DND-41 (cell line): ENCODE measurements at places on chromosomes 12 and 14.

GRCh38 chr12:108686780-108687179, 44.5 kb downstream of the CORO1C start:
- H3K27me3 ChIP-seq, result no peaks in the 10 kb centered on the region
- no peak overlapping the region for H3K27ac ChIP-seq
- no peaks in the 10 kb centered on the region for H3K36me3 ChIP-seq
- no peak overlapping the region for H3K4me3 ChIP-seq
- peaks cover 38% of the 10 kb centered on the region for H3K4me1 ChIP-seq
- no peak for DNase-seq

- no peak for DNase-seq
- no peak overlapping the region for H3K27ac ChIP-seq
- no peaks in the 10 kb centered on the region for H3K4me1 ChIP-seq
- H3K4me3 ChIP-seq, result no peak overlapping the region
- no peaks in the 10 kb centered on the region for H3K27me3 ChIP-seq
- no peaks in the 10 kb centered on the region for H3K36me3 ChIP-seq
Measured at GRCh38 chr12:61896436-61896835, 363.8 kb upstream of the USP15 start.

DNA sequence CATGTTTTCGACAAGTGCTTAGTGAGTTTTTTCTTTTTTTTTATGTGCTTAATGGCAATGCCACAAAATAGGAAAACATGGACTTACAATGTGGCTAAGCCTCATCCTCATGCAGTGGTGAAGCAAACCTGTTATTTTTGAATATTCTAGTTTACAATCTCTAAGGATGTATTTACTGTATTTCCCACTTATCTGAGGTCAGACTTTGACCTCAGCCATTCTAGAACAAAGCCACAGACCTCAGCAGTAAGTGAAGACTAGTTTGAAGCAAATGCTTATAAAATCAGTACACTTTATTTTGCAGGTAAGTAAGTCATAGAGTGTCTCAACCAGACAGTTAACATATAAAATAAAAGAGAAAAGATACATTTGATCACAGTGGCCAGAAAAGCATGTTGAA, 130.1 kb downstream of the CCDC91 start:
- no peak overlapping the region for H3K4me3 ChIP-seq
- no peaks in the 10 kb centered on the region for H3K4me1 ChIP-seq
- no peak overlapping the region for H3K27ac ChIP-seq
- no peaks in the 10 kb centered on the region for H3K27me3 ChIP-seq

DNA sequence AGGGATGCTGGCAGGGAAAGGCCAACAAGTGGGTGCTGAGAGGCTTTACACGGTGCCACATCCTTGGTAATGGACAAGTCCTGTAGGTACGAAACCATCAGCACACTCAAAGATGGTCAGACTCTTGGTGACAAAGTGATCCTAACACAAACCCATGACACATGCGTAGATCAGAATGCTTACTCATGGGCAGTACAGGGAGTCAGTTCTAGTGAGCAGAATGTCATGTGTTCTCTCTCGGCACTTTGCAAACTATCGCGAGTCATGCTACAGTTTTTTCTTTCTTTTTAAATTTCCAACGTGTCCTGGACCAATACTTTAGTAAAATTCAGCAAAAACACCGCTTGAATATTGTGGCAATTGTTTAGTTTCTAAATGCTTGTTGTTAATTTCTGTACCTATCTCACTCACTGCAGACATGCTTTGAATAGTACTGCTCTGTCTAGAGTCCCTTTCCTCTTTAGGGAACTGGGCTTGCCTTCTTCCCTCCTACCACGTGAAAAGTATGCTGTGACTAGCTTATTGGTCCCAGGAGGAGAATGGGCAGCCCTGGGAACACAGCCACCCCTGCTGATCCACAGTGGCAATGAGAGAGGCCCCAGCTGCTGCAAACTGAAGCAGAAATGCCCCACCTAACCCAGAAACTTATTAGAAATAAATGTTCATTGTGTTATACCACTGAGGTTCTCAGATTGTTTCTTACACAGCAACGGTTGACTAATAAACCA, 62.4 kb downstream of the UBR7 start:
- H3K36me3 ChIP-seq, result peaks cover 9% of the 10 kb centered on the region; the same call in 1 of the 2 replicates
- no peak overlapping the region for H3K27ac ChIP-seq
- H3K4me1 ChIP-seq, result no peaks in the 10 kb centered on the region
- H3K27me3 ChIP-seq, result no peaks in the 10 kb centered on the region
- no peak overlapping the region for H3K4me3 ChIP-seq

DNA sequence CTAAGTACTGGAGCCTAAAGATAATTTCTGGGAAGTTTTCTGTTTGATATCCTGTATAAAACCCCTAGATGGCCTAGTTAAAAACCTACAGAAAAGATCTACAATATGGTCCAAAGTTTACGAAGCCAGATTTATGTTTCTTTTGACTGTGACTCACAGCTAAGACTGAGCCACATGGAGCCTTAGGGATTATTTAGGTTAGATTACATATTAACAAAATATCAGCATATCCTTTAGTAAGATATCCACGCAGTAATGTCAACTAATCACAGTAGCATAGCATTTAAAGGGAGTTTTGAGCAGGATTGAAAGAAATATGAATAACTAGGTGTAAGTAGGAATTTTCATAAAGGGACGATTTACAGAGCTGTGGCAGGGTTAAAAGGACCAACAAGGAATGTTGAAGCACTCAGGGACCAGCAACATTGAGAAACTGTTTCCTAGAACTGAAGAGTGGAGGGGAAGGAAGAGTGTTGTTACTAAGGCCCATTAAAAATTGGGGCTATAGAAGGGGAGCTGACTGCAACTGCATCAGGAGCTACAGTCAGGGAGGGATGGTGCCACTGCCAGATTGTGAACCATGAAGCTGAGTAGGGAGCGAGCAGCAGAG, 155.5 kb downstream of the DACT1 start:
- peaks cover 3% of the 10 kb centered on the region for H3K27me3 ChIP-seq
- DNase-seq, result no peak
- no peaks in the 10 kb centered on the region for H3K4me1 ChIP-seq
- no peaks in the 10 kb centered on the region for H3K36me3 ChIP-seq

- no peak overlapping the region for H3K27ac ChIP-seq
- peaks cover 4% of the 10 kb centered on the region for H3K27me3 ChIP-seq
- no peak overlapping the region for H3K4me3 ChIP-seq
- DNase-seq, result no peak
- no peaks in the 10 kb centered on the region for H3K36me3 ChIP-seq
Measured at GRCh38 chr14:94387051-94388026, 1.1 kb downstream of the SERPINA1 start.

- peaks cover 7% of the 10 kb centered on the region for H3K36me3 ChIP-seq
- peak overlapping the region; percentile 63 for H3K4me3 ChIP-seq
- peak overlapping the region; percentile 79 for H3K27ac ChIP-seq
- no peak for DNase-seq
- H3K4me1 ChIP-seq, result peaks cover 68% of the 10 kb centered on the region
Measured at GRCh38 chr12:43758247-43758727, 303 bp downstream of the PUS7L start.

DNA sequence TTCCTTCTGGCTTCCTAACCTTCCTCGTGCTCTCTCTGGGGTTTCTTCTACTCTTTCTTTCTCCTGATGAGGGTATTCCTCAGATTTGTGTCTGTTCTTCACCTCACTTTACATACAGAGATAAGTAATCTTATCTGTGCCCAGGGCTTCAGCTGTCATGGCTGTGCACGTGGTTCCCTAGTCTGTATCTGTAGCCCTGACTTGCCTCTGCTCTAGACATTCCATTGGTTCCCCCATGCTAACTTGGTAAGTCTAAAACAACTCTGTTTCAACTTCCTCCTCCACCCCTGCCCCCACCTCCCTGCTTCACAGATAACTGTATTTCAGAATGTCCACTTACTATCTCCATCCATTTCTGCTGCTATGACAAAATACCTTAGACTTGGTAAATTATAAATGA, 10.8 kb downstream of the DIP2B start:
- no peak overlapping the region for H3K4me3 ChIP-seq
- no peaks in the 10 kb centered on the region; the same call in 1 of the 2 replicates for H3K4me1 ChIP-seq
- DNase-seq, result no peak
- H3K36me3 ChIP-seq, result no peaks in the 10 kb centered on the region

- DNase-seq, result no peak
- no peaks in the 10 kb centered on the region for H3K36me3 ChIP-seq
- H3K27me3 ChIP-seq, result no peaks in the 10 kb centered on the region
- H3K4me1 ChIP-seq, result peaks cover 4% of the 10 kb centered on the region; the same call in 1 of the 2 replicates
- no peak overlapping the region for H3K27ac ChIP-seq
- H3K4me3 ChIP-seq, result no peak overlapping the region
Measured at GRCh38 chr12:47316609-47317049, 236.9 kb upstream of the AMIGO2 start.

DNA sequence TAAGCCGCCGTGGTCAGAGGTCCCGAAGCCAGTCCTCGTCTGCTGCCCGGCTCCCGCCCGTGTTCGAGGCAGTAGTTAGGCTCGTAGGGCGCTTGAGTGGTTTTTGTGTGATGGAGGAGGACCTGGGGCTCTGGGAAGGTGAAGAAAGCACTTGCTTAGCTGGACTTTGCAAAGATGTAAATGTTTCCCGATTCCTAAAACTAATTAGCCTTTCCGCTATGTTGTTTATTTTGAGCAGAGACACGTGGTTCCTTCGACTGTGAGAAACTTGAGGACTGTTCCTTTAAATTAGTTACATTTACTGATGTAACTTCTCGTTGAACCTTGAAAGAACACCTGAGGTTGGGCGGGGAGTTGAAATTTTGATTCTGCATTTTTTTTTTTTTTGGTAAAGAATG, 33.9 kb downstream of the MIA2 start:
- H3K27me3 ChIP-seq, result no peaks in the 10 kb centered on the region
- H3K36me3 ChIP-seq, result no peaks in the 10 kb centered on the region; the same call in 1 of the 2 replicates
- H3K4me1 ChIP-seq, result peaks cover 43% of the 10 kb centered on the region

DNA sequence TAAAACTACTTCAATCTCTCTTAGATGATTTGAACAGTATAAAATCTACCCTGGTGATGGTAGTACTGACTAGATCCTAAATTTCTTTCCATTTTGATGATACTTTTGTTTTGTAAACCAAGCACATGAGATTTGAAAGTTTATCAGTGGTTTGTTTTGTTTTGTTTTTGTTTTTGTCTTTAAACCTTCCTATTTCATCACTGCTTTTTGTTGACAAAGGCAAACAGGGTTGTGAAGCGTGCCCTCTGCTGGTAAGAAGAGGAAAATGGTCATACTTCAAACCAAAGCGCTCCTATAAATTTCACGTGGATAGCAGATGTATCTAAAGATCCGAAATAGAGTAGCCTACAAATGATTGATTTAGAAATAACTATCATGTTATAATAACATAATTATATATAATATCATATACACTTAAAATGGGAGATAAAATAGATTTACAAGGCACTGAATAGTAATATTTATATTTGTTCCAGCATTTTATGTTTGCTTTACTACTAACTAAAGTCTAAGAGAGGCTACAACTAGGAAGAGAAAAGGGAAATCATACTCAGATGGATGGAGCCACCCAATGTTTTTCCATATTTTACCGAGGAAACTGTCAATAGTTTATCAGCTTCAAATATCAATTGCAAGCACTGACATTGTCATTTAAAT, 254.0 kb upstream of the USP15 start:
- no peaks in the 10 kb centered on the region for H3K4me1 ChIP-seq
- peak; percentile 23 for DNase-seq
- H3K27me3 ChIP-seq, result no peaks in the 10 kb centered on the region

- no peak overlapping the region for H3K27ac ChIP-seq
- DNase-seq, result no peak
- H3K27me3 ChIP-seq, result no peaks in the 10 kb centered on the region
- peaks cover 77% of the 10 kb centered on the region for H3K36me3 ChIP-seq
Measured at GRCh38 chr12:112096667-112097066, 11.9 kb downstream of the NAA25 start.

DNA sequence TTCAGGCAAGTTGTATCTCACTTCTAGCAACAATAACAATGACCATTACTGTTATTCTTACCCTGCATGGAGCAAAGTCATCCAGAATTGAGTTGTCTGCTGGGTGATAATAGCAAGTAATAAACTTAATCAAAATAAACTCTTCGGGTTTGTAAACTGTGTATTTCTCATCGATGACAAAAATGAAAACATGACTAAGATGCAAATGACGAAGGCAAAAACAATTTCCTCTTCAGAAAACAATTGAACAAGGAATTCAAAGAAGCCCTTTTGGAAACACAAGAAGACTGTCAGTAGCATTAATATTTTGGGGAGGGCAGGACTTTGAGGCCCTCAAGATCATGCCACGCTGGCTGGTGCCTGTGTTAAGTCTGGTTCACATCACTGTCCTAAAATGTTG, 232.0 kb downstream of the BTG1 start:
- no peak overlapping the region for H3K4me3 ChIP-seq
- H3K27me3 ChIP-seq, result no peaks in the 10 kb centered on the region
- H3K4me1 ChIP-seq, result no peaks in the 10 kb centered on the region
- no peak overlapping the region for H3K27ac ChIP-seq

DNA sequence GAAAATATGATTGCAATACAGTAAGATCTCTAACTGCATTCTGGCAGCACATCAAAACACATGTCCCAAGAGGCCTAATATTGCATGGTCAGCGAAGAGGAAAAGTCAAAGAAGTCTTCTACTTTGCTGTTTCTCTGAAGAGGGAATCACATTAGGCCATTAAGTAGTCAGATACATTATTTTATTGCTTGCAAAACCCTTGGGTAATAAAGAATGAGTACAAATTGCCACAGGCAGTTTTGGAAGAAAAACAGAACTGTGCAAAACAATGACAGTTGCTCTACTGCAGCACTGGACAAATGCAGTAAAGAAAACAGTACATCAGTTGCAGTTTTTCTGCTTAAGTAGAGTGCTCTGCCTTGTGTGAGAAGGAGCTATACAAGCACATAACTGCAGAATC, 211.9 kb downstream of the MED13L start:
- no peaks in the 10 kb centered on the region for H3K4me1 ChIP-seq
- no peaks in the 10 kb centered on the region for H3K36me3 ChIP-seq
- H3K27me3 ChIP-seq, result no peaks in the 10 kb centered on the region
- no peak overlapping the region for H3K27ac ChIP-seq
- no peak overlapping the region for H3K4me3 ChIP-seq

GRCh38 chr12:119176267-119177055, 2.3 kb upstream of the HSPB8 start:
- no peak for DNase-seq
- no peaks in the 10 kb centered on the region for H3K4me1 ChIP-seq
- H3K27me3 ChIP-seq, result no peaks in the 10 kb centered on the region

GRCh38 chr14:73591690-73592449, at the start of gene ACOT4:
Gene ACOT4, plus strand, starts transcription at chr14:73591873. Its CDS starts 87 bp downstream, at chr14:73591960.
- H3K4me3 ChIP-seq, result no peak within 1 kb of the TSS
- H3K27ac ChIP-seq, result no peak within 1 kb of the TSS
- no peaks in the 10 kb centered on the region for H3K36me3 ChIP-seq
- no peaks in the 10 kb centered on the region for H3K27me3 ChIP-seq
